ENCODE measurements at places on chromosomes 1 and 21. TPM values are rescaled to one million over a fixed set of nuclear protein-coding genes. Genes with fewer than 3 reads are reported as not detected.

DNA sequence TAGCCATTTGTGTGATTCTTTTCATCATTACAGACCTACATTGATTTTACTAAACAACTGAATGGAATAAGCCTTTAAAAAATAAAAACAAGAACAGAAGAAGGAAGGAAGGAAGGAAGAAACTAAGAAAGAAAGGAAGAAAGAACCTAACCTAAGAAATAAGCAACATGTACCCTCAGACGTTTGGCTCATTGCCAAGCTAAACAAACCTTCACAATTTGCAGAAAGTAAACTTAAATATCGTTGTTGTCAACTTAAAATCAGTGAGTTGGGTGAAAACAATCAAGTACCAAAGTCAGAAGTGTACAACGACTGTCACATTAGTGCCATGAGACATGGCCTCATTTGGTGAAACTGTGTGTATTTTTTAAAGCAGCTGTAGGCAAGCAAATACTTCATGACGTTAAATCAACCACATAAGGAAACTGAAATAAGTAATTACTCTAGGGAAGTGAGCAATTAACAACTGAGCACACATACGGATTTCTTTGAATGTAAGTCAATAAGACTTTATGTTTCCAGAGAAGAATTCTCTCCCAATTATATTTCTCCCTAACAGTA lies 313.1 kb upstream of the TMPRSS15 start:
- DNase-seq: no peak
- H3K4me3 ChIP-seq: no peak overlapping the region
- H3K4me1 ChIP-seq: no peaks in the 10 kb centered on the region
- H3K36me3 ChIP-seq: no peaks in the 10 kb centered on the region
- H3K27me3 ChIP-seq: no peaks in the 10 kb centered on the region
- no peak overlapping the region for H3K27ac ChIP-seq

DNA sequence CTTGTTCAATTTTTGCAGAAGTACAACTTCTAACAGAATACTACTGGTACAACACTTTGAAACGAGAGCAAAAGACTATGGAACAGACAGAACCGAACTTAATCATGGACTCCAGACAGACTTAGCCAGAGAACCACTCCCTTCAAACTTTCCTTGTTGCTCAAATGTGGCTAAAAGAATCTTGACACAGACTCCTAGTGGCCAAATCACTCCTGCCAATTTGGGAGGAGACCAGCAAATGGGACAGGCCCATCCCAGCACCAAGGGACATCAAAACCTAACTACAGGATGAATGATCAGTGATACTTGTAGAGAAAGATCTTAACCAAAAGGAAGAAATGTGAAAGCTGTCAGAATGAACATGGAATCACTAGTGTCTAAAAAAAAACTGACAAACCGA lies 154.0 kb downstream of the MATN1 start:
- H3K36me3 ChIP-seq: no peaks in the 10 kb centered on the region
- DNase-seq: no peak
- H3K27ac ChIP-seq: no peak overlapping the region
- H3K4me3 ChIP-seq: no peak overlapping the region

- no peaks in the 10 kb centered on the region for H3K36me3 ChIP-seq
- H3K27me3 ChIP-seq: no peaks in the 10 kb centered on the region
- no peak for DNase-seq
- H3K4me3 ChIP-seq: no peak overlapping the region
- H3K27ac ChIP-seq: no peak overlapping the region
- H3K4me1 ChIP-seq: no peaks in the 10 kb centered on the region
Observed at GRCh38 chr1:98084188-98084587, 163.4 kb upstream of the DPYD start.

DNA sequence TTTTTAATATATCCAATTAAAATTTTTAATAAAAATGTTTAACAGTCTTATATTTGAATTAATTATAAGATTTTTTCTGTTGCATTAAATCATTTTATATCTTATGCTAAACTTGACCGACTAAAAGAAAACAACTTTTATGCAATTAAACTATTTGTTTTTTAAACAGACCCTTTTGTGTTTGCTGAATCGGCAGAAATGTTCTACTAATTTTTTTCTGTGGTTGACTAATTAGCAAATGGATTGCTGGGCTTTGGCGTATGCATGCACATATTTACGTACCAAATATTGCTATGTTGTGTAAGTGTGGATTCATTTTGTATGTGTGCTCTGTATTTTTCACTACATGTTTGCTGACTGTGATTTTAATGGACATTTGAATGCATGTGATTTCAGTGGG lies 174.8 kb downstream of the PBX1 start:
- no peaks in the 10 kb centered on the region for H3K27me3 ChIP-seq
- no peak overlapping the region for H3K27ac ChIP-seq
- no peaks in the 10 kb centered on the region for H3K4me1 ChIP-seq
- DNase-seq: no peak

DNA sequence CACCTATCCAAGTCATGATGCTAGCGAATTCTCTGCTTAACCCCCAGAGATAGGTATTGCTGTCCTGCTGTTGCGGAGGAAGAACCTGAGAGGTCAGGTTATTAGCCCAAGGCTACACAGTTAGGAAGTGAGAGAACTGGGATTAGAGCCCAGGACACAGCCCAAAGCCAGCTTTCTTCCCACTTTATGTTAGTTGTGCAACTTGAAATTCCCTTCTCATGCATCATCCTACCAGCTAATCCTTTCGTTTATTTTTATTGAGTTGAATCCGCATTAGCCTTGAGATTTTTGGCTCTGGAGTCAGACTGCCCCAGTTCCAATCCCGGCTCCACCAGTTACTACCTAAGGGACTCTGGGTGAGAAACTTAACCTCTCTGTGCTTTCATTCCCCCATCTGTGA lies 65.4 kb downstream of the PLEKHA6 start:
- no peaks in the 10 kb centered on the region for H3K4me1 ChIP-seq
- peaks cover 25% of the 10 kb centered on the region for H3K27me3 ChIP-seq
- no peaks in the 10 kb centered on the region for H3K36me3 ChIP-seq
- H3K27ac ChIP-seq: no peak overlapping the region
- no peak overlapping the region for H3K4me3 ChIP-seq
- no peak for DNase-seq

DNA sequence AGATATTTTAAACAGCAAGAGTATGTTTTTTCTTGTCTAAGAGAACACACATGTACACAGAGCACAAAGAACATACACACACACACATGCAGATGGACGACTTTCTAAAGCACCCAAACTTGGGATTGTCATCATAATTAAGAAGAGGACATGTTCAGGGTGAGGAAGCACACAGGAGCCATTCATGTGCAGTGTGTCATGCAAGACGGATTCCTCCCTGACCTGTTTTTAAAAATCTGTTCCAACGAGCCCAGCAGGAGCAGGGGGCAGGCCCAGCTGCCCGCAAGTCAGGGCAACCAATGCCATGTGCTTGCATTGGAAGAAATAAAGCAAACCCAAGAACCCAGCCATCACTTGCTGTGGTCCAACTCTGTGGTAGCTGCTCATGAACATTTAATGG lies 167.3 kb upstream of the ZNF644 start:
- no peak for DNase-seq
- peaks cover 13% of the 10 kb centered on the region for H3K27me3 ChIP-seq

GRCh38 chr1:174158767-174159251 lies 511 bp upstream of the RABGAP1L start:
- H3K36me3 ChIP-seq: no peaks in the 10 kb centered on the region
- peaks cover 39% of the 10 kb centered on the region for H3K4me1 ChIP-seq
- peak overlapping the region; percentile 88 for H3K4me3 ChIP-seq

GRCh38 chr21:45790427-45790826 lies 146.9 kb downstream of the PCBP3 start:
- H3K27me3 ChIP-seq: peaks cover 22% of the 10 kb centered on the region
- DNase-seq: no peak
- H3K4me3 ChIP-seq: no peak overlapping the region
- no peak overlapping the region for H3K27ac ChIP-seq

DNA sequence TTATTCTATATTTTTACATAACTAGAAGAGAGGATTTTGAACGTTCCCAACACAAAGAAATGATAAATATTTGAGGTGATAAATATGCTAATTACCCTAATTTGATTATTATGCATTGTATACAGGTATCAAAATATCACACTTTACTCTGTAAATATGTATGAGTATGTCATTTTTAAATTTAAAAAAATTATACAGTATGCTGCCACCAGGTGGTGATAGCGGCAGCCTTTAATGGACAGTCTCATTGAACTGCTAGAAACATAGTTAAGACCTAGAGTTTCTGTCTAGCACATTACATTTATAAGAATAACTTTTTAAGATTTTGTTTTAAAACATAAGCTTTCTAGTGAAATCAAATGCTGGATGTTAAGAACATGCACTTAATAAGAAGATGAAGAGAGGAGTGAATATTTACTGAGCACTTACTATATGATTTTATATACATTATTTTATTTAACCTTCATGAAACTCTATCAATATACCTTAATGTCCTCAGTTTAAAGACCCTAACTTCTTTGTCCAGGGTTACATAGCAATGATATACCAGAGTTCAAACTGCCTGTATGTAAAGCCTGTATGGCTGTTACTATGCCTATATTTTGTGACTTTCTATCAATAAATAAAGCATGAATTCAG lies 207.1 kb downstream of the NUF2 start:
- no peaks in the 10 kb centered on the region for H3K36me3 ChIP-seq
- no peaks in the 10 kb centered on the region for H3K27me3 ChIP-seq
- no peaks in the 10 kb centered on the region for H3K4me1 ChIP-seq
- no peak overlapping the region for H3K4me3 ChIP-seq
- DNase-seq: no peak

DNA sequence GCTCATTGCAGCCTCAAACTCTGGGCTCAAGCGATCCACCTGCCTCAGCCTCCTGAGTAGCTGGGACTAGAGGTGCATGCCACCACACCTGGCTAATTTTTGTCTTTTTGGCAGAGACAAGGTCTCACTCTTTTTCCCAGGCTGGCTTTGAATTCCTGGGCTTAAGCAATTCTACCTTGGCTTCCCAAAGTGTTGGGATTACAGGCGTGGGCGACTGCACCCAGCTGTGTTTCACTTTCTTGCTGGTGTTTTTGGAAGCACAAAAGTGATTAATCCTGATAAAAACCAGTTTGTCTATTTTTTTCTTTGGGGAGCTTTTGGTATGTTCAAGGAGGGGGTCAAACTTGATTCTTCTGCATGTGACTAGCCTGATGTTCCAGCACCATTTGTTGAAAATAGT lies 19.3 kb downstream of the RNF11 start:
- H3K4me1 ChIP-seq: peaks cover 11% of the 10 kb centered on the region
- DNase-seq: no peak
- no peak overlapping the region for H3K4me3 ChIP-seq
- H3K36me3 ChIP-seq: no peaks in the 10 kb centered on the region
- H3K27me3 ChIP-seq: no peaks in the 10 kb centered on the region

- DNase-seq: no peak
- H3K36me3 ChIP-seq: no peaks in the 10 kb centered on the region
- H3K27ac ChIP-seq: no peak overlapping the region
- no peak overlapping the region for H3K4me3 ChIP-seq
- H3K27me3 ChIP-seq: peaks cover 6% of the 10 kb centered on the region
Observed at GRCh38 chr21:17631195-17631594, 18.5 kb upstream of the BTG3 start.

GRCh38 chr1:238404921-238405320 lies 514.2 kb upstream of the ZP4 start:
- no peak for DNase-seq
- no peak overlapping the region for H3K4me3 ChIP-seq
- H3K27ac ChIP-seq: no peak overlapping the region
- no peaks in the 10 kb centered on the region for H3K27me3 ChIP-seq
- no peaks in the 10 kb centered on the region for H3K36me3 ChIP-seq

DNA sequence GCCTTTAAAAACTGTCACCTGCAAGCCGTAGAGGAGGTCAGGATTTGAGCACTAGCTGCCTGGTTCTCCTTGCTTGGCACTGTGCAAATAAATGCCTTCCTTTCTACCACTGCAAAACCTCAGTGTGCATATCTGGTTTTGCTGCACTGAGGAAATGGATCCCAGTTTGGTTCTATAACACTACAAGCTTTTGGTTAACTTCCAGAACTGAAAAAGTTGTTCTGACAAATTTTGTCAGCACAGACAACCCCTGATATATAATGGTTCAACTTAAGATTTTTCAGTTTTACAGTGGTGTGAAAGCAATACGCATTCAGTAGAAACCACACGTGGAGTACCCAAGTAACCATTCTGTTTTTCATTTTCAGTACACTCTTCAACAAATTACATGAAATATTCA lies 29.8 kb upstream of the GALNT2 start:
- H3K27ac ChIP-seq: no peak overlapping the region
- DNase-seq: no peak
- no peaks in the 10 kb centered on the region for H3K36me3 ChIP-seq

DNA sequence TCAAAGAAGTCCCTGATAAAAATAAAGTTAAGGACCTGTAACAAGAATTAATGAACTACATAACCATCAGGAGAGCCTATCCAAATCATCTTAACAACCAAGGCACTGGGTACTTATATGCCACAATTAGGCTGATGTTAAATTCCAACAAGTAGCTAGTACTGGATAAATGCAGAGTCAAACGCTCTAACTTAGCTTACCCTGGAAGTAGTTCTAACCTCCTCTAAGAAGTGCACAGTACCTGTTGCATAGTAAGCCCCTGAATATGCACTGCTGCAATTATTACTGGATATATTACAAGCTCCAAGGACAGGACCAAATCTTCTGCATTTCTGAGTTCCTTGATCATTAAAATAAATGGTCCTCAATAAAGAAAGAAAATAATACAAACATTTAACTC lies 125.8 kb downstream of the RERE start:
- no peaks in the 10 kb centered on the region for H3K36me3 ChIP-seq
- DNase-seq: no peak
- peaks cover 2% of the 10 kb centered on the region for H3K4me1 ChIP-seq
- H3K27me3 ChIP-seq: no peaks in the 10 kb centered on the region

DNA sequence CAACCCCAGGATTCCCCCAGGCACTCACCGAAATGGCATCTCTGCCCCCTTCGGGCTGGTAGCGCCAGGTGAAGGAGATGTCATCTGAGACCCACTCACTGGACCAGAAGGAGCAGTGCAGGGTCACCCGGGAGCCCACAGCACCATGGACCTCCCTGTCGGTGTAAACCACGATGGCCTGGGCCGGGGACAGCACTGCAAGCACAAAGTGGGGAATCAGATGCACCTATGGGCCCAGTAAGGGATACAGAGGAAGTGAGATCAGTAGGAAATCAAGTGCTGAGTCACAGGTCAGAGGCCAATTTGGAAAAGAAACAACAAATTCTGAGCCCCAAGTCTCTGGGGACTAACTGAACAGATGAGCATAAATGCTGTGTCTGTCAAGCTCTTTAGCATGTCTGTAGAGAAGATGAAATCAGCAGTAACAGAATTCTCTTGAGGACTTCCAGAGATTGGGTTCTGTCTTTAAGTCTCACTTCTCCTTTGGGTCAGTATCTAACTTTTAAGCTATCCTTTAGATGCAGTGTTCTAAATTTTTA lies 2.5 kb downstream of the MPZ start:
- H3K4me1 ChIP-seq: peaks cover 27% of the 10 kb centered on the region
- no peak for DNase-seq
- H3K36me3 ChIP-seq: peaks cover 2% of the 10 kb centered on the region
- H3K27me3 ChIP-seq: no peaks in the 10 kb centered on the region

ZNF697 gene
- total RNA-seq: 0.06 TPM

NUDT17 gene
- total RNA-seq: 7.6 TPM

PKN2 gene
- total RNA-seq: 47.4 TPM

IL10RB gene
- total RNA-seq: 25.6 TPM

FTCD gene
- total RNA-seq: 2.3 TPM

ZNF648 gene
- not detected for total RNA-seq

UMODL1 gene
- total RNA-seq: 0.16 TPM

IL12RB2 gene
- total RNA-seq: 3.5 TPM

Measured in T-cell (primary cell).